ENCODE measurements at places on chromosomes 4 and X.
A peak's percentile ranks its signal among the peaks of the same experiment; 100 is the strongest.

DNA sequence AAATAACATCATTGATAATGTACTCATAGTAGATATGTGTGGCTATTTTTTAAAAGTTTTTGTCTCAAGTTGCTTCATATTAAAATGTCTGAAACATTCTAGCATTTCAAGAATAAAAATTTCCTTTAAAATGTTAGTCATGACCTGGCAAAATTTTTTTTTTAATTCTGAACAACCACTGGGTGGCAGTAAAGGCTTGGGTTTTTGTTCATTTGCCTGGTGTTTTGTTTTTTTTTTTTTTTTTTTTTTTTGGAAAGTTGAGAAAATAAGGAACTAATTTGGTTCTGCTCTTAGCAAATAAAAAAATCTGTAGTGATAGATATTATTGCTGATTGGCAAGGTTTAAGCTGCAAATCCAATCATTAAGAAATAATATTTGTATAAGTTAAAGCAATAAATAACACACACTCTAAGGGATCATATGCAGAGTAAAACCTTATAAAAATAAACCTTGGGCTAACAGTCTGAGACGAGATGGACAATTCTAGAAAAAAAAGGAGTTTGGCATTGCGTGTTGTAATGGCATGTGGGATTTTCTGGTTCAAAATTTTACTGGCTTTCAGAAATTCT lies 81.4 kb downstream of the CEP44 start:
- DNase-seq = no peak

DNA sequence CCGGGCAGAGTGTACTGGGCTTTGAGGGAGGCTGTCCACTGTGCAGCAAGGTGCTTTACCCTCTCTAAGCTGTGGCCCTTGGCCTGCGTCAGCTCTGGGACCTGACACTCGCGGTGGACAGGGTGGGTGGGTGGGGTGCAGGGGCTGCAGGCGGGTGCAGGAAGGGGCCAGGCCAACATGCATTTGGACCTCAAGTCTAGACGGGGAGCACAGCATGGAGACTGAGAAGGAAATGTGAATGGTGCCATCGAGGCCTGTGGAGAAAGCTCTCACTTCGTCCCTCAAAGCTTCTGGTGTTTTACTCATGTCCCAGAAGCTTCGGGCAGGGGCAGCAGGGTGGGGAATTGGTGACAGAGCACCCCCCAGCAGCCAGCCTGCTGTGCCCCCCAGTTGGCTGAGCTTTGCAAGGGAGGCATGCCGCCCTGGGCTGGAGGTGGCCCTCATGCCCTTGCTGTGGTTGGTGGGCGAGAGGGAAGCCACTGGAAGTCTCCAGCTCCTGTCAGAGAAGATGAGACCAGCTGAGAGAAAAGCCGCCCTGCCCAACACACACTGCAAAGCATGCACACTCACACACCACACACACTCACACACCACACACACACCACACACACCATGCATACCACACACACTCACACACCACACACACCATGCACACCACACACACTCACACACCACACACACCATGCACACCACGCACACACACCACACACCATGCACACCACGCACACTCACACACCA lies 12.3 kb downstream of the PNMA6E start:
- no peak for DNase-seq

DNA sequence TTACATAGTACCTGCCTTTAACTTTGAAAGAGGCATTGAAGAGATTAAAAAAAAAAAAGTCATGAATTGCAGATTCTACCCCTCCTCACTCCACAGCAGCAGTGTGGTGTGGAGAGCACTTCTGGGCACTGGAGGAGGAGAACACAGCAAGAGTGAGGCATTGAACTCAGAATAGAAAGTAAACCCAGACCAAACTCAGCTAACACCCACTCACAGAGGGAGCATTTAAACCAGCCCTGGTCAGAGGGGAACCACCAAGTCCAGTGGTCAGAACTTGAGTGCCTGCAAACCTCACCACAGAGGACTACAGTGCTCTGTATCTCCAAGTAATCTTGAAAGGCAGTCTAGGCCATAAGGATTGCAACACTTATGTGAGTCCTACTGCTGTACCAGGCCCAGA lies 15.6 kb upstream of the UGT2A1 start:
- DNase-seq = no peak

DNA sequence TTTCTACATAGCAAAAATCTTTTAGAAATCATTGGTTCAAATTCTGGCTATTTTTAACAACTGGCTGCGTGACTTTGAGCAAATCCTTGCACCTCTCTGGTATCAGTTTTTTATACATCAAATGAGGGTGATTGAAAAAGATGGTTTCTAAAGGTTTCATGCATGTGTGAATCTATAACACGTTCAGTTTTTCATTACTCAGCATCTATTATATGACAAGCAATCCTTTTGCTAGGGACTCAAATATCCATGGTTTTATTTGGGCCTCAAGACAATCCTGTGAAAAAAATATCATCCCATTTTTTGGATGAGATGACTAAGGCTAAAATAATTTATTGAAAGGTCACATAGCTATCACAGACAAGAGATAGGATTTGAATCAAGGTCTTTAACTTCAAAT lies 884 bp downstream of the HEPH start:
- DNase-seq = no peak

- no peak for DNase-seq
These were observed 424.8 kb downstream of the CFAP47 start for GRCh38 chrX:36344301-36344700.

DNA sequence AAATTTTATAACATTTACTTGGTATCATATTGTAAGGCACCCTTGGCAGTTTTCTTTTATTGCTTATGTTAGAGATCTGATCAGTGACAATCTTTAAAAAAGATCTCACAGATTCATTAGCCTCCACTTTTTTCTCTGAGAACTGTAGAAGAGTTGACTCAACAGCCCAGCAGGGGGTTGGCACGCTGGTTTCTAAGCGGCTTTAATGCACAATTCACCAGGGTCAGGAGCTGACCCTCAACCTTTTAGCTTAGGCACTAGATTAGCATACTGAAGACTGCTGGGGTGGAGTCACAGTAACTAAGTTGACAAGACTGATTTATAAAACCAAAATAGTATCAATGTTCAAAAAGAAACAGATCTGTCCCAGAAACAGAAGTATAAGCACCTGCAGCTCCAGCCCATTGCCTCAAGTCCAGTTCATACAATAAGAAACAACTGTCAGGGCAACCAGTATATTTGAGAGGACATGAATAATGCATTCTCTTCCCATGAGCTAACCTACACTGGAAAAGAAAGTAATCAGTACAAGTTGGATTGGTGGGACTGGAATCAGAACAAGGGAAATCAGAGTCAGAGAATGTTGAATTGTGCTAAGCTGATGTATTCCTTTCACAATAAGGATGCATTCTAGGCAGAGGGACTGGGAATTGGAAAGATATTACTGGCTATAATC lies 77.6 kb downstream of the PDE5A start:
- DNase-seq = no peak

DNA sequence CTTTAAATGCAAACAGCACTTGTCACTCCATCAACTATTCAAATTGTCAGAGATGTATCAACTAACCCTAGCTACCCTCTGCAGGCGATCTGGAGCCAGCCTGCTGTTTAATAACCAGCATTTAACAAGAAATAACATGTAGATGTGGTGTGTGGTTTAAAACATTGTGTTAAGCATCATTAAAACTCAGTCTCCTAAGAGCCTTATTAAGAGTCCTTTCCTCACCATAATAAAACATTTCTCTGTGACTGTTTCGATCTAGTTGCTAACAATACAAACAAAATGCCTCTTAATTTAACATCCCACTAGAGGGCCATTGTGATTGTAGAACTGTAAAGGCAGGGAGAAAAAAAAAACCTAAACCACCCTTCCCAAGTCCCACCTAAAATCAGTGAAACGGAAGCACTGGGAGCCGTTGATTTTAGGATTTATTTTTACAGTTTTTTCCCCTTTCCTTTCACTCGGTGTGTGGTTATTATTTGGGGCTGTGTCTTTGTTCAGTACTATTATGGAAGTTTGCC lies 708.6 kb downstream of the C4orf33 start:
- no peak for DNase-seq

DNA sequence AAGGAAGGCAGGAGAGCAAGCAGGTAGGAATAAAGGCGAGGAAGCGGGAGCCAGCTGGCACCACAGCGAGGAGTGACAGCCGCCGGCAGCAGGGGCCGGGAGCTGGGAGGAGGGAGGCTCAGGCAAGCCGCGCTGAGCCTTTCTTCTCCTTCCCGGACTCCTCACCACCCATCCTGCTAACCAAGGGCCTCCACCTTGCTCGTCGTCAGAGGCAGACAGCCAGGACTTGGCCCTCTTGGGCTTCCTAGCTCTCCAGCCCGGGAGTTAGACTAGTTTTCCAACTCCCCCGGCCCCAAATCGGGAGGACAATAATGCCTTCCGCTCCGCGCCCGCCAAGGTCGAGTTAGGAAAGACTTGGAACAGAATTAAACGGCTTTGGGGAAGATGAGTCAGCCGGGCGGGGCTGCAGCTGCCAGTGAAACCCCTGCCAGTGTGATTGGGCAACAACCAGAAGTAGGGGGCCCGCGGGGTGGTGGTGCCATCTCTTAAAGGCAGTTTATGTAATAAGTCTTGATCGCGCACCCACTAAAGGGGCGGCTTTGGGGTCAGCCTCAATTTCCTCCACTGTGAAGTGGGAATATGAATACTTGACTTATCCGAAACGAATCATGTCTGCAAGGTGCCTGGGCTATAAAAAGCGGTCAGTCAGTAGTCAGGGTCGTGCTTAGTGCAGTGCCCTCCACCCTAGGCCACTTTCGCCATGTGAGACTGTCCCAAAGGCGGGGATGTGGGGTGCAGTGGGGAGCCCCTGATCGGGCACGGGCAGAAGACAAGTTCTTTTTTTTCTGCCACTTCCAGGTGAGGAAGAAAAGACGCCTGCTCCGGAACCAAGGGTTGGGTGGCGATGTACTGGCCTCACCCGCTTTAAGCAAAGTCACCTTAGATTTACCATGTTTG lies 6.7 kb upstream of the HSD17B10 start:
- no peak for DNase-seq

DNA sequence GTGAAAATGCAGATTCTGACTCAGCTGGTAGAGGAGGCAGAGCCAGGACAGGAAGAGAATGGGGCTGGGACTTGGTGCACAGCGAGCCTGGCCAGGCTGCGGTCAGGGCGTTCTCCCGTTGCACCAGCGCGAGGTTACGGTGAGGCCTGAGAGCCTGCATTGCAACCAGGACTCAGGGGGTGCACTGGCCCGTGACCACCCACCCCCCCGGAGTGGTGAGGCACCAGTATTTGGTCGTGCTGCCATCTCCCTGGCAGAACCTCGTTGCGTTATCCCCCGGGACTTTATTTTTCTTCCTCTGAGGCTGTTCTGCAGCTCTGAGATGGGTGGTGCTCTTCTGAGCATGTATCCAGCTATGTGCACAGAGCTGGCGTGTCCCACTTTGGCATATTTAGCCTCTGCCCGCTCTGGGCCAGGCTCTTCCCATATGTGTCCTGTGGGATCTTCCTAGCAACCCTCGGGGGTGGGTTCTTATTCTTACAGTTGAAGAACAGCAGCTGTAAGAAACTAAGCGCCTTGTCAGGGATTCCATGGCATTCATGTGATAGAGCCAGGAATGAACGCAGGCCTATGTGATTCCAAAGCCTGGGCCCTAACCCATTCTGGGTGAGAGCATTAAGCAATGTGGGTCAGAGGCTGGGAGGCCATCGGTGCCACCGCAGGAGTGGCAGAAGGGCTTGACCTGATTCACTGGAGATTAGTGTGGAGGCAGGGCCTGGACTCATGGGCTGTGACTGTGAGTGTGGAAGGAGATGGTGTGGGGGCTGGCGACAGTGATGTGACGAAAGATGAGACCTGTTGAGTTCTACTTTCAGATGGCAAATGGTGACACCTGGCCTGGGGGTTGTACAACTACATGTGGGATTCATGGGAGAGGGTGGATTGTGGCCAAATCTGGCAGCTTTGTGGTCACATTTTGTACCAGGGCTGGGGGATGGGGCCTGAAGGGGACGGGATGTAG lies 3.1 kb downstream of the TADA2B start:
- DNase-seq = no peak

- no peak for DNase-seq
These were observed 4.4 kb downstream of the ZFYVE28 start for GRCh38 chr4:2413821-2414610.

- no peak for DNase-seq
These were observed 434.7 kb downstream of the PACRGL start for GRCh38 chr4:21134994-21135393.

DNA sequence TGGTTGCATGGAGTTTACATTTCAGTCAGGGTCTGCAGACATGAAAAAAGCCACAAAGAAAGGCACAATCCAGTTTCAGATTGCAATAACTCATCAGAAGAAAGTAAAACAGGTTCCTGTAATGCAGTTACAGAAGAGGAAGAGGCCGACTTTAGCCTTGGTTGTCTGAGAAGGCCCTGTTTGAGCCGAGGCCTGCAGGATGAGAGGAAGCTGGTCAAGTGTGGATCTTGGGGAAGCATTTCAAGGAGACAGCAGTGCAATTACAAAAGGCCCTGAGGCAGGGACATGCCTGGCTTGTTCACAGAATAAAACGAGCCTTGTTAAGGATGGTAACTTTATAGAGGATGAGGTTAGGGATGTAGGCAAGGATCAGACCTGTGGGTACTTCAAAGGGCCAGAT lies 62.4 kb downstream of the AFF2 start:
- DNase-seq = no peak

GRCh38 chr4:188911707-188912106 lies 772.5 kb downstream of the TRIML1 start:
- no peak for DNase-seq

DNA sequence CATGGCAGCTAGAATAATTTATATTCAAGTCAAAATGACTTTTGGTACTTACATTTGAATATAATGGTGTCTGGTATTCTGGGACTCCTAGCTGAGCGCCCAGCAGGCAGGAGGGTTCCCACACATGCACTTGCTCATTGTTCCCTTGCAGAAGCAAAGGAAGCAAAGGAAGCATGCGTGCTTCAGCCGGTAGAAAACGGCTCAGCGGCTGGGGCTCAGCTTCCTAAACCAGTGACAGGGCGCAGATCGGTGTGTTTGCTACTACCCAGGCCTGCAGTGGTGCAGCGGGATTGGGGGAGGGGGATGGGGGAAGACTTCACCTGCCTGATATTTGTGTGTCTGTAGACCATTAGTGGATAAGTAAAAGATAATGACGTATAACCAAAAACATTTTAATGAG lies 978.3 kb upstream of the TENM3 start:
- no peak for DNase-seq

- peak; percentile 50 for DNase-seq
These were observed 85.0 kb downstream of the HPGD start for GRCh38 chr4:174437324-174437723.

GRCh38 chr4:17981063-17981462 lies 40.5 kb downstream of the LCORL start:
- DNase-seq = no peak

- DNase-seq = no peak
These were observed 145.1 kb downstream of the RBM47 start for GRCh38 chr4:40484346-40485090.

- DNase-seq = no peak
These were observed 11.5 kb downstream of the PPP2R2C start for GRCh38 chr4:6460876-6461275.

Measured in GM04503 (cell line).